Stimulated activated CD4-positive, alpha-beta T cell treated with anti-CD3 and anti-CD28 coated beads, Interleukin-12 subunit alpha, Interleukin-12 subunit beta, amount 100 ng/mL, for 48 hours (primary cell): ENCODE measurements at places on chromosomes 12 and 14.

- no peak for DNase-seq
Observed at GRCh38 chr14:59490756-59491155, 6.4 kb downstream of the JKAMP start.

GRCh38 chr12:4900327-4900726 is 9.4 kb upstream of the KCNA1 start:
- DNase-seq, result no peak

DNA sequence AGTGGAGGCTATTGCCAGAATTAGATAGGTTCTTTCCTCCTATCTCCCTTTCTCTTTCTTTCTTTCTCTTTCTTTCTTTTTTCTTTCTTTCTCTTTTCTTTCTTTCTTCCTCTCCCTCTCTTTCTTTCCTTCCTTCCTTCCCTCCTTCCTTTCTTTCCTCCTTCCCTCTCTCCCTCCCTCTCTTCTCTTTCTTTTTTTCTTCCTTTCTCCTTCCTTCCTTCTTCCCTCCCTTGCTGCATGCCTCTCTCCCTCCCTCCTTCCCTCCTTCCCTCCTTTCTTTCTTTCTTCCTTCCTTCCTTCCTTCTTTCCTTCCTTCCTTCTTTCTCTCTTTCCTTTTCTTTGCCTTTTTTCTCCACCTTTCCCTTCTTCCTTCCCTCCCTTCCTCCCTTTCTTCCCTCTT is 16.4 kb upstream of the MDGA2 start:
- DNase-seq, result no peak

- no peak for DNase-seq
Observed at GRCh38 chr14:65104791-65105190, 2.5 kb upstream of the MAX start.

GRCh38 chr12:114661245-114661644 is 22.7 kb downstream of the TBX3 start:
- DNase-seq, result no peak

- no peak for DNase-seq
Observed at GRCh38 chr12:79000501-79000900, 135.9 kb downstream of the SYT1 start.

DNA sequence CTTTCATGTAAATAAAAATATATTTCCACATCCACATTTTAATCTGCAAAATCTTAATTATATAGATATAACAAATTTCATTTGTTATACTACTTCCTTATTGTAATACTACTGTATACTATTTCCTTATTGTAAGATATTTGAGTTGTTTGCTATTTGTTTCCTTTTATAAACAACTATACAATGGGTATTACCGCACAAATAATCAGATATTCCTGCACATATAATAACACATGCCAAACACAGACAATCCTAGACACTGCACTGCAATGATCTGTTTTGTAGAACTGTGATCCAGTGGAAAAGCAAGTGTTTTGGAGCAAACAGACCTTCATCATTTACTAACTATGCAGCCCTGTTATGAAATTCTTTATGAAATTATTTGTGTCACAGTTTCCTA is 30.5 kb downstream of the PRKD1 start:
- DNase-seq, result no peak

- DNase-seq, result peak; percentile 65
Observed at GRCh38 chr12:55927588-55928502, at the start of gene PYM1. Gene PYM1, minus strand, starts transcription at chr12:55927894. Its CDS starts 133 bp downstream, at chr12:55927761.

GRCh38 chr14:24325041-24325530 is 9.8 kb downstream of the ADCY4 start:
- no peak for DNase-seq

- DNase-seq, result no peak
Observed at GRCh38 chr12:19846574-19846973, 407.3 kb downstream of the AEBP2 start.

- DNase-seq, result no peak
Observed at GRCh38 chr12:79850610-79851299, 84.1 kb downstream of the PPP1R12A start.

- no peak for DNase-seq
Observed at GRCh38 chr12:110266980-110267620, 13.9 kb upstream of the ATP2A2 start.

- no peak for DNase-seq
Observed at GRCh38 chr14:23171222-23171975, 12.1 kb downstream of the SLC7A8 start.
